ENCODE measurements at places on chromosomes 16 and 17.

DNA sequence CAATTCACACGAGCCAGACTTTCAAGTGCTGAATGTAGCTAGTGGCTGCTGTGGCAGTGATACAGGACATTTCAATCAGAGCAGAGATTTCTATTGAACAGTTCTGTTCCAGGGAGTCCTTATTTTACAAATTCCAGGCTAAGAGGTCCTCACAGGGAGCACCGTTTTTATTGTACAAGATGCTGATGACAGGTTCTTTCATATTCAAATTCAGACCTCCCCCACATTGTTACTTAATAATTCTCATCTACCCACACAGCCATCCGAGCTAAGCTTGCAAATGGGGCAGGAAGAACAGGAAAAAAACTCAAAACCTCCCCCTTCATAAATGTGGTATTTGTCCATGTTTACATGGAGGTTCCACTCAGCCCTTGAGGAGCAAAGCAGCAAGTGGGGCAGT, 9.8 kb downstream of the GABARAPL2 start:
- no peak for DNase-seq

GRCh38 chr16:74837056-74837455, 62.4 kb upstream of the FA2H start:
- peak; percentile 37 for DNase-seq

DNA sequence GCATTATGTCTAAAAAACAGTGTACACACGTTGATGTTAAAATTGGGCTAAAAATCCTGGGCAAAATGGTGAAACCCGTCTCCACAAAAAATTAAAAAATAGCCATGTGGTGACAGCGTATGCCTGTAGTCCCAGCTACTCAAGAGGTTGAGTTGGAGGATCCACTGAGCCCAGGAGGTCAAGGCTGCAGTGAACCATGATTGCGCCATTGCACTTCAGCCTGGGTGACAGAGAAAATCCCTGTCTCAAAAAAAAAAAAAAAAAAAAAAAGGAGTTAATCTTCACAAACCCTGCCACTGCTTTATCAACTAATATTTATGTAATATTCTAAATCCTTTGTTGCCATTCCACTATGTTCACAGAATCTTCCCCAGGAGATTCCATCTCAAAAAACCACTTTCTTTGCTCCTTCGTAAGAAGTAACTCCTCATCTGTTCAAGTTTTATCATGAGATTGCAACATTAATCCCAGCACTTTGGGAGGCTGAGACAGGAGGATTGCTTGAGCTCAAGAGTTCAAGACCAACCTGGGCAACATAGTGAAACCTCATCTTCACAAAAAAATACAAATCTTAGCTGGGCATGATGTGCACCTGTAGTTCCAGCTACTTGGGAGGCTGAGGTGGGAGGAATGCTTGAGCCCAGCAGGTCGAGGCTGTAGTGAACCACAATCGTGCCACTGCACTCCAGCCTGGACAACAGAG, 1.9 kb upstream of the C16orf87 start:
- no peak for DNase-seq

DNA sequence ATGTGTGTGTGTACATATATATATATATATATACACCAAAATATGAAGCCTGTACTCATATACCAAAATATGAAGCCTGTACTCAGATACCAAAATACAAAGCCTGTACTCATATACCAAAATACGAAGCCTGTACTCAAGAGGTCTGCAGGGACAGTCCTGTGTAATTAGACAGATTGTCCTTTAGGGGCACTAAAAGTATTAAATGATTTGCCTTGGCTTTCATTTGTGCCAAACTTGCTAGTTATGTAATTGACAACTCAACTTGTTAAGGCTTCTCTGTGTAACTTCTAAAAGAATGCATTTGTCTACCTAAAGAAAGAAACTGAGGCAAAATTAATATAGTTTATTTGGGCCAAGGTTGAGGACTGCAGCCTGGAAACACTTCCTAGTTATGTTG, 30.8 kb upstream of the DHX40 start:
- no peak for DNase-seq

DNA sequence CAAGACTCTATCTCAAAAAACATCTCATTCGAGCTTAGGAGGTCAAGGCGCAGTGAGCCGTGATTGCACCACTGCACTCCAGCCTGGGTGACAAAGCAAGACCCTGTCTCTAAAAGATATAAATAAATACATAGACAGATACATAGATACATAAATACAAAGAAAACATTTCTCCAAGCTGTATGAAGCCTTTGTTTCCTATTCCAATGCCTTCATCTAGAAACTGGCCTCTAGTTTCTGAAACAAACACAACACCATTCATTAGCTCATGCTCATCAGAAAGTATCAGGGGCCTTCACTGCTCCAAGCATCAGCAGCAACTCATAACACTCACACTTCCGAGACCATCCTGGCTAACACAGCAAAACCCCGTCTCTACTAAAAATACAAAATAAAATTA, 10.3 kb upstream of the ASGR2 start:
- DNase-seq: no peak

- DNase-seq: no peak
Measured at GRCh38 chr17:57557834-57558681, 187.0 kb downstream of the CCDC182 start.
